Ovary (tissue), 10 donors: ENCODE measurements at places on chromosomes 6 and 20.

GRCh38 chr6:96923871-96924493 is 546 bp upstream of the KLHL32 start:
- DNase-seq, result no peak

GRCh38 chr6:50272611-50273010 is 222.9 kb upstream of the DEFB112 start:
- DNase-seq, result no peak

DNA sequence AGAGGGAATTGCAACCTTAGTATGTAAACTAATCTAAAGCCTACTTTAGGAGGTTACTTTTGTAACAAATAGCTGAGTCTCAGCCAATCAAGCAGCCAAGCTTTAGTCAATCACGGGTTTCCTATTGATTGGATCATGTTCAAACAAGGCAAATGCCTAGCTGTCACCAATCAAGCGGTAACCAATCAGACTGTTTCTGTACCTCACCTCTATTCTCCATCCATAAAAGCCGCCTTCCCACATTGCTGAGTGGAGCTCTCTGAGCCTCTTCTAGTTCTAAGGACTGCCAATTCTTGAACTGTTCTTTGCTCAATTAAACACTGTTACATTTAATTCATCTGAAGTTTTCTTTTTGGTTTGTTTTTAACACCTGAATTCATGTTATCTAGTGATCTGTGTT is 148.4 kb upstream of the BMP5 start:
- no peak for DNase-seq

GRCh38 chr6:132168961-132169360 is 217.8 kb upstream of the CCN2 start:
- DNase-seq, result no peak

DNA sequence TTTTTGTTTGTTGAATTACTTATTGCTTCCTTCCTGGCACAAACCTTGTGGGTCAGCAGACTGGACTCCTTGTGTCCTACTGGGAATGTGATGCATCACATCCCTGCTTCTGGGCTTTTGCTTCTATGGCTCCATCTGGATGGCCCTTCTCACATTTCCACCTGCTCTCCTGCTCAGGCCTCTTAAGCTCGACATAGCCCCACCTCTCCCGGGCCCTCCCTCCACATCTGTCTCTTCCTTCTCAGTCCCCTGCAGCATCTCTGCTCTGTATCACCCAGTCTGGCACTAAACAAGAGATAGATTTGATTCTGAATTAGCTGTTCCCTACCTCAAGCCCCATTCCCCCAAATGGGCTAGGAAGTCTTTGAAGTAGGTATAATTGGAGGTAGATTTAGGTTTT is 356.8 kb downstream of the DHX35 start:
- no peak for DNase-seq

GRCh38 chr6:50661636-50662035 is 51.7 kb upstream of the TFAP2D start:
- DNase-seq, result no peak

- no peak for DNase-seq
These were observed 29.2 kb downstream of the SYNJ2 start for GRCh38 chr6:158010591-158011477.

GRCh38 chr6:156190270-156190669 is 586.9 kb upstream of the ARID1B start:
- no peak for DNase-seq

- DNase-seq, result no peak
These were observed 114.0 kb upstream of the TAB2 start for GRCh38 chr6:149203509-149203908.

GRCh38 chr6:118696271-118696670 is 44.9 kb upstream of the CEP85L start:
- DNase-seq, result no peak

GRCh38 chr20:271528-271927 is 14.0 kb downstream of the DEFB132 start:
- no peak for DNase-seq

GRCh38 chr6:30490026-30490876 is 942 bp downstream of the HLA-E start:
- peak; percentile 79 for DNase-seq

DNA sequence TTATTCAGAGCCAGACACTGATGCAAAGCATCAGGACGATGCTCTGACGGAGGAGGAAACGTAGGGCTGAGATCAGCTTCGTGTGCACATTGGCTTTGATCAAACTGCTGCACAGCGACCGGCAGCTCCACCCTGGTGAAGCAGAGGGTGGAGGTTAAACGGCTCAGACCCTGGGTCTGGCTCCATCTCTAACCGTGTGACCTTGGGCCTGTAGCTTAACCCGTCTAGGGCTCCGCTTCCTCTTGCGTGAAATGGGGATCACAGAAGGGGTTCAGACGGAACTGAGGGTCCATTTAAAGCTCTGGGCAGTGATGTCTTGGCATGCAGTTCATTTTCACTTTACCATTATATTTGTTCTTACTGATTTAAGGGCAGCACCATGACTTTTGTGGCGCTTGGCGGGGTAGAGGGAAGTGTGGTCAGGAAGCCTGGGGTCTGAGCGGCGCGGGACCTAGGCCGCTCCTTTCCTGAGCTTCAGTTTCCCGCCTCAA is 644 bp downstream of the RBL1 start:
- DNase-seq, result no peak

GRCh38 chr20:23588434-23589403 is 17.0 kb downstream of the CST9 start:
- DNase-seq, result no peak

GRCh38 chr6:96227135-96227534 is 211.4 kb downstream of the FUT9 start:
- DNase-seq, result no peak

GRCh38 chr6:96974516-96974915 is 50.0 kb downstream of the KLHL32 start:
- no peak for DNase-seq

DNA sequence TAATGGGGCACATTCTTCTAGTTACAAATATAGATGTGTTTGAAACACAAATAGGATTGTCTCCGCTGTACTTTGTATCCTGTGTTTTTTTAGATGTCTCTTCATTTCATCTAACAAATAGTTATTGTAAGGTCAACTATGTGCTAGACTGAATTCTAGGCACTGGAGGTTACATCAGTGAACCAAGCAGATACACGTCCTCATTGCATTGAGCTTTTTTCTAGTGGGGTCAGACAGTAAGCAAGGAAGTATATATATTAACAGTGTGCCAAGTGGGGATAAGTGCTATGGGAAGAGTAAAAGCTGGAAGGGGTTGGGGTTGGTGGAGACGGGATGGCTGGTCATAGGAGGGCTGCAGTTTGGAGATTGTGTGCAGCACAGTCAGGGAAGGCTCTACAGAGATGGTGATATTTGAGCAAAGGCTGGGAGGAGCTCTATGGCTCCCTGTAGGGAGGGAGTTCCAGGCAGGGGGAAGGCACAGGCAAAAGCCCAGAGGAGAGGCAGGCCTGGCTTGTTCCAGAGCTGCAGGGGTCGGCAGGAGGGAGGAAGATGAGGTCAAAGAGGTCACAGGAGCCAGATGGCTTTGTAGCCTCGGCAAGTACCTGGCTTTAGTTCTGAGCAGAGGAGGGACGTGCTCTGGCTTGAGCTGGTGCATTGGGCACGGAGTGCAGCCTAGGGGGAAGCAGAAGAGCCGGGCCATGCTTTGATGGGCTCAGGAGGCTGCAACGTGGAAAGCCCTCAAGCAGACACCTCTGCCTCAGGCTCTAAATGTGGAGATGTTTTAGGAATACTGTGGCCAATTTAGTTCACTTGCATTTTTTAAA is 152.3 kb downstream of the ZDHHC14 start:
- DNase-seq, result no peak

DNA sequence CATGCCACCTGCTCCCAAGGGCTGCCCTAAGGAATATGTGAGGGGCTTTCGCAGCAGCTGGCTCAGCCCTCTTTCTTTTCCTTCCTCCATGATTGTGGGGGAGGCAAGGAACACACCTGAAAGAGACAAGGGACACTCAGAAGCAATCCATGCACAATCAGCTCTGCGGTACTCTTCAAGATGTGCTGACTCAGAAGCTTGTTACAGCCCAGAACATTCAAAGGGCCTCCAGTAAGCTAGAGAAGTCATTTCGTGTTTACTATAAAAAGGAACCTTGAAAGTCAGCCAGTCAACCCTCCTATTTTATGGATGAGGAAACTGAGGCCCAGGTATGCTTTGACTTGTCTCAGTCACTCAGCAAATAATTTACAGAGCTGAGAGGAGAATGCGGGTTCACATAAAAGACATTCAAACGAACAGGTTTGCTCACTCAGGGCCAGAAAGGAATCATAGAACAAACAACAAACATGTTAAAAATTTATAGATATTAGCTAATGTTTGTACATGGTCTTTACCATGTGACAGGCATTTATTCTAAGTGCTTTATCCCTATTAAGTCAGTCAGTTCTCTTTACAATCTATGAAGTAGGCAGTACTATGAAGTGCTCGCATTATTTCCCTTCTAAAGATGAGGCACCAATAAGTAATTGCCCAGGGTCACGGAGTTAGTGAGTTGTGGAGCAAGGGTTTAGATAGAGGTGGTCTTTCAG is 37.7 kb upstream of the SLC22A23 start:
- DNase-seq, result no peak

DNA sequence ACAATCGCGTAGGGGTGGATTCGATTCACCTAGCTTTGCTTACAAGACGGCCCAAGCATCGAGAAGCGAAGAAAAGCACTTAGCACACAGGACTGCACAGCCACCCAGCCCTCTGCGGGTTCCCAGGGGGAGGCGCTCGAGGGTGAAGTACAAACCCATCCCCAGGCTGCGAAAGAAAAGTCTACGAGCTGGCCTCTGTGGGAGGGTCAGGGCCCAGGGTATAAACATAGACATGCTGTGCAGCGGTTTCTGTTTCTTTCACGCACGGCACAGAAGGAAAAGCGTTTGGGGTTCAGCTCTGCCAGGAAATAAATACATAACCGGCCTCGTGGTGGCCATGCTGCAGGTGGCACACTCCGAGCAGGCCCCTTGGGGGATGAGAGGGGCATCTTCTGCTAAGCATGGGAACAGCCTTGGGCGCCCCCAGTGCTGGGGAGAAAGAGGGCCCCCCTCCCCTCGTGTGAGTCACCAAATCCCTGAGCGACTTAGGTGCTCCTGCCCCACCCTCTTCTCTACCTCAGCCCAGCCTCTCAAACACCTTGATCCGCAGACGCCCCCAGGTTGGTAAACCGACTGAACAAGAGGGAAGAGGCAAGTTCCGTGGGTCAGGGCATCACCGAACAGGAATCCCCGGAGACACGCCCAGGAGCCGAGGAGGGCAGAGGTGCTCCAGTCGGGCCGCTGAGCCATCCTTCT is 91.6 kb upstream of the RIPOR2 start:
- DNase-seq, result no peak

DNA sequence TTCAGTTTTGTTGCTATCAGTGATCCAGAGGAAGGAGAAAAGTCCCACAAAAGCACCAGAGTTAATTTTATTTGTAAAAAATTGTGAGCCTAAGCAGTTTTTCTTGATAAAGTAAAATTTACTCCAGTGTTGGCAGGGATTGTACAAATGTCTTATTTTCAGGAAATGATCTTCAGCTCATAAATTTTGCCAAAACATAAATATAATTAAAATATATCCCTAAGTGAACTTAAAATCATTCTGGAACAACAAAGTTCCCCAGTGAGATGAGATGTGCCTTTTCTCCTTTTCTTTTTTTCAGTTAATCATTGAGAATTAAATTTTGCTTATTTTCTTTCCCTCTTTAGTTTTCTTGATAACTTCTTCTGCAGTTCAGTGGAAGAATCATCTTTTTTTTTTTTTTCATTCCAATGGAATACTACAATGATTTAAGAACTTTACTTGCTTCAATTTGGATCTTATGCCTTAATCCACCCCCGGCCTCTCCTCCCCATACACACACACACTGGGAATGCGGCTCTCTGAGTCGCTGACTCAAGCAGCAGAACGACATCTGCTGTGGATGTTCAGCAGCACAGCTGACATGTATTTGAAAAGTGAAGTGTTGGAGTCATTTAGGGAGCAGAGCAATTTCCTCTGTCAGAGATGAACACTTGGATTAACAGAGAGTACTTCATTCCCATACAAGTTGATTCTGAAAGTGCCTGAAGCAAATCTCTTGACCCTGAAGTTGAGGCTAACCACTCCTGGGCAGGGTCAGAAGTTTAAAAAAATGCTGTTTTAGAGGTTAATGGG is 27.7 kb upstream of the LAMA4 start:
- DNase-seq, result peak; percentile 62

DNA sequence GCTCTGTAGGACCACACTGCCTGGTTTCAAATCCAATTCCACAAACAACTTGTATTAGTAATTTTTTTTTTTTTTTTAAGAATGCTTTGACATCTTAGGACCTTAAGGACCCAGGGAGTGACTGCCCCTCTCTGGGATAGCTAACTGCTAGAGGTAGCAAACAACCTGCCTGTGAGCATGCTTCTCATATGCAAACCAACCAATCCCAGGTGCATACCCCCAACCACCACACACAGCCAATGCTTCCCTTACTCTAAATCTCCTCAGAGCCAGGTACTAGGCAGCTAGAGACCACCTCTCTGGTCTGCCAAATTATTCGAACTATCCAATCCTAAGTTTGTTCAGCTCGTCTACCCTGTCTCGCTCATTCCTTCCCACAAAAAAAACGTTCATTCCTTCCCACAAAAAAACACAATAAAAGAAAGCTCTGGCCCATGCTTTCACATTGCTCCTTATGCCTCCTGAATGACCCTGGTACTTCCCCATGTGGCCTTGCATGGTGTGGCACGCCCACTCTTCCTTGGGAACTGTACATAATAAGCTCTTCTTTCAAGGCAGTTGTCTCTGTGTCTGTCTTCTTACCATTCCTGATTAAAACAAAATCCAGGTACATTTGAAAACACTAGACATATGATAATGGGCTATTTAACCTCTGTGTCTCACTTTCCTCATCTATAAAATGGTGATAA is 6.4 kb downstream of the SERAC1 start:
- DNase-seq, result no peak

GRCh38 chr6:166167258-166167731 is 356 bp downstream of the TBXT start:
- DNase-seq, result no peak

- DNase-seq, result no peak
These were observed 6.3 kb downstream of the PDE10A start for GRCh38 chr6:165656581-165657324.

- DNase-seq, result peak; percentile 50
These were observed 42.0 kb upstream of the KIF16B start for GRCh38 chr20:16615199-16615598.

- DNase-seq, result no peak
These were observed 383.4 kb downstream of the GRIK2 start for GRCh38 chr6:101776919-101777350.

GRCh38 chr6:26196846-26197635 is 109.8 kb downstream of the HFE start:
- DNase-seq, result peak; percentile 76

DNA sequence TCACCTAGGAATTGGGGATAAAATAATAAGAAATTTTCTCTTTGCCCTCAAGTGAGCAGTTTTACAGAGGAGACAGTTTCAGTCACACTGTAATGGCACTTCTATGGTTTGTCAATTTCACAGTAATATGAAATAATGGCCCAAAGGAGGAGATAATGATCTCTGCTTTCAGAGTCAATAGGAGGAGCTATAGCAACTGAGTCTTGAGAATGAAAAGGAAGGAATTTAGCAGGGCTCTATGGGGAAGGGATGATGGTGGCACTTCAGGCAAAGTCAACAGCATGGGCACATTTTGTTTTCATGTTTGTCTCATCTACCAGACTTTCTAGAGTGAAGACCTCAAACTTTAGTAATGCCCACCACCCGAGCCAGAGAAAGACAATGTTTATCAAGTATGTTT is 138.3 kb upstream of the HMGN3 start:
- DNase-seq, result no peak
